ENCODE measurements at places on chromosomes 7 and 10.

DNA sequence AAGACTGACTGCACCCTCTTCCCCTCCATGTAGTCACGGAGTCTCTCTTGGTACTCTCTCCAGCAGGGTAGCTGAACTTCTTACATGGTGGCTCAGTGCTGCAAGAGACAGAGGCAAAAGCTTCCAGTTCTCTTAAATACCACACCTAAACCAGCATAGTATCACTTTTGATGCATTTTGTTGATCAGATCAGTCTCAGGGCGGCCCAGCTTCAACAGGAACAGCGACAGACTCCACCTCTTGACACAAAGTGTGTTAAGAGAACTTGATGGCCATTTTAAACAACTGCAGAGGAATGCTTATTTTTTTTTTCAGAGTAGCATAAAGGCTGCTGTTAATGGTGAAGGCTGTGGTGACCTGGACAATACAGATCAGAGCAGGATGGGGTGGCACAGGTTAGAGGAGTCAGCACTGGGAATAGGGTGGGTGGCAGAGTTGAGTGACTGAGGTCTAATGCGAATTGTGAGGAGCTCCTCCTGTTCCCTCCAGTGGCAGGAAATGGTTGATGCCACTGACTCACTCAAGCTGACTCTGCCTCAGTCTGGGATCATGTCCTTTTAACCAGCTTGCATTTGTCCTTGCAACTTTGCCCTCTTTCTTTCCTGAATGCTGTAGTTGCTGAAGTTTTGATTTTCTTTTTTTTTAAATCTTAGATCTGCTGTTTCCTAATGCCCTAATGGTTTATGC, 17.3 kb downstream of the MGAM start:
- no peak for DNase-seq

DNA sequence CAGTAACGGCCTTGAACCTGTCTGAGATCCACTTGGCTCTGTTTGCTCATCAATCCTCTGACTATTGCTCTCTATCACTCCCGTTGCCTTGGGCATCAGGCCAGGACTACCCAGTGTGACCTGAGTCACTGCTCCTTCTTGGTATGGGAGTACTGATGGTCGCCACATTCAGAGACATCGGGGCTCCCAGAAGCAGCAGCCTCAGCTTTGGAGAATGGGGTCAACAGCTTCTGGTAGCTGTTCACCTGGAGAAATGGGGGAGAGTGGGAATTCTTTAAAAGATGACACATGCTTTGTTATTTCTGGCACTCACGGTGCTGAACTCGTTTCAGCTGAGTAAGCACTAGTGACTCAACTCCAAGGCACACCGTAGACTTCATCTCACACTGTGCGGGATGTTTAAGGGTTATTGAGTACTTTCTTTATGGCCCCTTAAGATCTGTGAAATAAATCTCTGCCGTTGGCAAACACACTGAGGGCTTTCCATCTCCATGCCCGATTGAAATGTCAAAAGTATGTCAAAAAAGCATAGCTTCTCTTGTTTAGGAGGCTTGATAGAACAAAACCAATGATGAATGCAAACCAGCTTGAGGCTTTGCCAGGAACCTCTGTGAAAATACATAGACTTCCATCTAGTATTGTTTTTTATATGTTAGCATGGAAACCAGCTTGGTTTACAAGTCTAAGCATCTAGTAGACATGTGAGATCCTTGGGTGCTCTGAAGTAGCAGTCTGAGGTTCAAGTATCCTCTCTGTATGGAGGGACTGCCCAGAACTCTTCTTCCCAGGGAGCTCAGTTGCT, 333.1 kb downstream of the CXCL12 start:
- DNase-seq, result no peak

GRCh38 chr7:146736446-146737190, 620.0 kb downstream of the CNTNAP2 start:
- DNase-seq, result no peak

DNA sequence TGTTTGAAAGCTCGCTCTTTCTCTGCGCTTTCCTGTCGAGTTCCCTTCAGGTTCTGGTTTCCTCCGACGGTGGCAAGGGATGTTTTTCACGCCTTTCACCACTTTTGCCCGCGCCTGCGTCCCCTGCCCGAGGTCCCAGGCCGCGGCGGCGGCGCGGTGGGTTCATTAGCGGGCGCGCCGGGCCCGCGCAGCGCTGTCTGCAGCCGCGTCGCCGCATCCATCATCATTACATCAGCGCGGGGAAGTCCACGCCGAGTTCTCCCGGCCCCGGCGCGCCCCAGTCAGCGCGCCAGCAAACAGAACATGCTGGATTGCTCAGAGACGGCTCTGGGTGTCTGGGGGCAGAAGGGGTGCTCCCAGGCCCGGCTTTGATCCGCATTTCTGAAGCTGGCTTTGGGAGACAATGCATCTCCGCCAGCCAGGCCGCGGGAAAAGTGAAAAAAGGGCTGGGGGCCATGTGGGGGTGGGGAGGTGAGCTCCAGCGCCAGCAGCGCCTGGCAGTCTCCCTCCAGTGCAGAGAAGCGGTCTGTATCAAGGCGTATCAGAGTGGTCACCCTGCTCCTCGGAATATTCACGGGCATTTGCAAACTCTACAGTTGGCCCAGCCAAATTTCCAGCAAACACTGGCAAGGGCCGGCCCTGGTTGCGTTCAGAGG, 8.9 kb downstream of the GLI3 start:
- DNase-seq, result no peak

- DNase-seq, result no peak
Measured at GRCh38 chr10:91049296-91049987, 128.6 kb upstream of the ANKRD1 start.

- DNase-seq, result no peak
Measured at GRCh38 chr7:121954803-121955202, 81.8 kb downstream of the PTPRZ1 start.

- DNase-seq, result no peak
Measured at GRCh38 chr10:90318659-90319058, 539.2 kb downstream of the HTR7 start.

GRCh38 chr10:15898046-15898445, 37.7 kb upstream of the MINDY3 start:
- DNase-seq, result no peak

GRCh38 chr7:143049362-143049761, 2.8 kb upstream of the OR6V1 start:
- DNase-seq, result no peak

DNA sequence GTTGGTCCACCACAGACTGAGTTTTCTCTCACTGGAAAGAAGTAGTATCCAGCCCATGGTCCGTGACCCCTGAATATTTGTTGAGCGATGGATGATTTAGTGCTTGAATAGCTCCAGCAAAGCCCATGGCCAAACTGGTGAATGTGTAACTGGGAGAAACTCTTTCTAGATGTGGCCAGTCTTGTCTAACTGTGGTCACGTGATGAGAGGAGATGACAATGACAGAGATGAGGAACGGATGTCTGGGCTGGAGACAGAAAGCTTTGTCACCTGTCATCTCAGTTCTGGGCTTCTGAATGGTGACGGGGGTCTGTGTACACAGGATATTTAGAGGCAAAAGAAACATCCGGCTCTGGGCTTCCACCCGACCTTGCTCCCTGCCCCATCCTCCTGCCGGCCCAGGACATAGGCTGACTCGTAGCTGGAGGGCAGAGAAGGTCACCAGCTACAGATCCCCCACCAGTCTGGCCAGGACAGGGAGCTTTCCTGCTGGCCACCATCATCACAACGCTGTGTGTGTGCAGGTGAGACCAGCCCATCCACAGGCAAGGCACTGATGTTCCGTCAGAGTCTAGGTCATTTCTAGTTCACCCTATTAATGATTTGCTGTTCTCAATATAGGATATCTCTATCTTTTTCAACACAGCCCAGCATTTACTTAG, 152.5 kb upstream of the TNS3 start:
- no peak for DNase-seq

GRCh38 chr7:137130751-137131158, 212.8 kb downstream of the PTN start:
- no peak for DNase-seq

GRCh38 chr10:29849126-29849833, 210.1 kb downstream of the JCAD start:
- no peak for DNase-seq
